D721Med (cell line): ENCODE measurements at places on chromosomes 2 and 18.

- DNase-seq = no peak
These were observed 1.6 kb downstream of the KANSL1L start for GRCh38 chr2:210169516-210170195.

DNA sequence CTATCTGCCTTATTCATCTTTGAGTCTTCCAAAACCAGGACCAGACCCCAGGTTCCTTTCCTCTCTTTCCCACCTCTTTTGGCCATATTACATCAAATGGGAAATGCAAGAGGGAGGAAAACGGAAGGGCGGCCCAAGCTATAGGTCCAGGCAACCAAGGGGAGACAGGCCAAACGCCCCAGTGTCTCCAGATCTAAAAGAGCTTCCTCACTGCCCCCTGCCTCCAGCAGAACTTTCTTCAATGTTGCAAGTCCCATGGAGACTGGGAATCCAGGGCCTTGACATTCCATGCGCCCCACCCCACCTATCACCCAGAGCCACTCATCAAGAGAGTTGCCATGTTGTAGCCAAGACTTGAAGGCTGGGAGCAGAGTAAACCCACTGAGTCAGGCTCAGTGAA is 15.4 kb downstream of the TNS1 start:
- DNase-seq = no peak

DNA sequence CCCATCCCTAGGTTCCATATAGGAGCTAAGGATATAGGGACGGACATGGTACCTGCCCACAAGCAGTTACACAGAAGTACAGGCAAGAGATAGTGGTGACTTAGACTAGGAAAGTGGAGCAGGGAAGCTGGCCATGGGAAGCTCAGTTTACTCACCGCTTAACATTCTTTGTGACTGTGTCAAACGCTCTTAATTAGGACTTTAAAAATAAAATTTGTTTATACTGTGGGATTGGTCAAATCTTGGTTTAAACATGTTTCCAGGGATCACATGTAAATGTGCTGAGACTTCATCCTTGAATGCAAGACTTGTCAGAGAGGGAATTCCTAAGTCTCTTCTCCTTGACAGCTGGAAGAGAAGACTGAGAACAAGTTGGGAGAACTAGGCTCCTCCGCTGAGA is 107.3 kb downstream of the MTCL1 start:
- DNase-seq = no peak

DNA sequence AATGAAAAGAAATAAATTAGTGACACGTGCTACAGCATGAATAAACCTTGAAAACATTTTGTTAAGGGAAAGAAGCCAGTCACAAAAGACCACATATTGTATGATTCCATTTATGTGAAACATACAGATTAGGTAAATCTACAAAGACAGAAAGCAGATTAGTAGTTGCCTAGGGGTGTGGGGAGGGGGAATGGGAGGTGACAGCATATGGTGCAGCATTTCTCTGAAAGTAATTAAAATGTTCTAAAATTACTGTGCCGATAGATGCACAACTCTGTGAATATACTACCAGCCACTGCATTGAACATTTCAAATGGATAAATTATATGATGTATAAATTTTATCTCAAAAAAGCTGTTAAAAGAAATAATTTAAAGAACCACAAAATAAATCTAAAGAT is 161.0 kb downstream of the TRIB2 start:
- DNase-seq = no peak

DNA sequence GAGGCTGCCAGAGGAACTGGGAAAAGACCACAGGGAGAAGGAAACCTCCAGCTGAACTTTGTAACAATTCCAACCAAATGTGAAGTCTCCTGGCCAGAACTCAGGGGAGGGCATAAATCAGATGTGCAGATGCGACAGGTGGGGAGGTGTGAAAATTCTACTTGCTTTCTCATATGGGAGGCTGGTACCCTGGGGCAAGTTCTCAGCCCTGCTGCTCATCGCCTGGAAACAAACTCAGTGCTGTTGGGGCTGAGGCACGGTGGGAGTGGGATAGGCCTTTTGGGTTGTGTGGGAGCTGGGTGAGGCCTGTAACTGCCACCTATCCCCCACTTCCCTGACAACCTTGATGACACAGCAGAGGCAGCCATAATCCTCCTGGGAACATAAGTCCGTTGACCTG is 179.6 kb downstream of the ASB1 start:
- no peak for DNase-seq

GRCh38 chr2:88069117-88069516 is 1.5 kb downstream of the SMYD1 start:
- no peak for DNase-seq

DNA sequence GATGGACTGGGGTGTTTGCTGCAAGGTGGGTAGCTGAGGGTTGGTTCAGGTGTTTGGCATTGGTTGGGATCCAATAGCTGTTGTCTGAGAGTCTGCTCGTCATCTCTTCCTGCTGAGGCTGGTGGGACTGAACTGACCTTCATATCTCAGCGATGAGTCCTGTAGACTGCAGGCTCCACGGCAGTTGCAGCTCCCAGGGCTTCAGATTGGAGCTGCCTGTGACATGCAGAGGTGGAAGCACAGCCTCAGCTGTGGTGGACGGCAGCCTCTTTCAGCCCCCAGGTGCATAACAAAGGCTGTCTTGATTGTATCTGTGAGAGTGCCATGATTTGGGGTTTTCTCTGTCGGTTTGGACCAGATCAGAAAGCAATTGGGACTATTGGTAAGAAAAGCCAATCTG is 3.9 kb upstream of the IL1R2 start:
- no peak for DNase-seq

- DNase-seq = no peak
These were observed 11.1 kb upstream of the SCG2 start for GRCh38 chr2:223613017-223613950.

GRCh38 chr18:59517446-59518165 is 158.5 kb upstream of the LMAN1 start:
- no peak for DNase-seq

DNA sequence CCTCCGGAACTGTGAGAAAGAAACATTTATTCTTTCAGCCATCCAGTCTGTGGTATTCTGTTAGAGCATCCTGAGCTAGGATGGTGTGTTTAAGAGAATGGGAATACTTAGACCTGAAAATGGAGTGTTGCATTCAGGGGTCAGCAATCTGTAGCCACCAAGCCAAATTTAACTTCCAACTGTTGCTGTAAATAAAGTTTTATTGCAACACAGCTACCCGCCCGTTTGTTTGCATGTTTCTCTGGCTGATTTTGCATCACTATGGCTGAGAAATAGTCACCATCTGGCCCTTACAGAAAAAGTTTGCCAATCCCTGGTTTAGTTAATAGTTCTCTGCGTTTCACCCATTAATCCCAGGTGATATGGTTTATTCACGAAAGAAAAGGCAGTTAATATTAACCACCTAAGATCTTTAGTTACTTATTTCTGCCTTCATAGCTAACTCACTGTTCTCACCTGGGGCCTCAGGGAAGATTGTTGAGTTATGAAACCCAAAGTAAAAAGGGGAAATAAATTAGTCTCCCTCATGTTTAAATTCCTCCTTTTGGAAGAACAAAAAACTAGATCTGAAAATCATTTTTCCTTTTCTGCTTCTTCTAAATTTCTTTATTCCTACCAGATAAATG is 9.5 kb upstream of the CYS1 start:
- DNase-seq = no peak

DNA sequence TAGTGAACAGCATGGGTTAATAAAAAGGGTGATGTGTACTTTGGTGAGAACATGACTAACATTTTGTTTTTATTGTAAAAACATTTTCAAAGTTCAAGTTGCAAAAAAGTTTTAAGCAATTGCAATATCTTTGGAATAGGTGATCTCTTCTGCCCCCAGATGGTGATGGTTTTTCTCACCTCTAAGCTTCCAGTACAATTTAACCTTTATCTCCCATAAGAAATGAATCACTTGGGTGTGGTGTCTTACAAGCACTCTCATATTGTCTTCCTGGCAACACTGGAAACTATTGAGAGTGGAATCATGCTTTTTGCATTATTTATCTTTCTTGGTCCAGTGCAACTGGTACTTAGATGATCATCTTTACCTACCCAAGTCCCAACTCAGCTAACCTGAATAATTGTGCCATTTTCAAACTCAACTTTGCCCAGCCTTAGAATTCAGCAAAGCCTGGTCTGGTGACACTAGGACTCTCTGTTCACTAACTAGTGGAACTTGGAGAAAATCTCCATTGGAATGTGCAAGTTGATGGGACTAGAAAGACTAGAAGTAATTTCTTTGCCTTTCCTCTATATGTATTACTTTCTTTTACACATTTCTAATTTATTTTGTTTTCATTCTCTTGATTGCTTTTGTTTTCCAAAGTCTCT is 964.7 kb upstream of the ZEB2 start:
- DNase-seq = no peak

GRCh38 chr2:22247466-22247865 is 1123.7 kb downstream of the TDRD15 start:
- no peak for DNase-seq

DNA sequence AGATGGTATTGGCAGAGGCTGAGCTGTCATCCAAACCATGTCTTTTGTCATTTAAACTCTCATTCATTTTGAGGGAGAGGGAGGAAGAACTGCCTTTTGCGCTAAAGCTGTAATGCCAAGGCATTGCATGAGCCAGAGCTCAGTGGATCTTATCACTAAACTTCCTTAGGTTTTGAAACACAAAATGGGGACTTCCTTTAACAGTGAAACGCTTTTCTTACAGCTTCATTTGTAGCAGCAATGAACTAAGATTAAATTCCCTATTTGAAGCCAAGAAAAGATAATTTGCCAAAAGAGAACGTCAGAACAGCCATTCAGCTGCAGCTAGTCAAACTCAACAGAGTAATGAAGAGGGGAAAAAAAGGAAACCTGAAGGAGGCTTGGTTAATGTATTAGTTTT is 143.5 kb upstream of the MMADHC start:
- DNase-seq = no peak

- no peak for DNase-seq
These were observed 445 bp downstream of the MLPH start for GRCh38 chr2:237487496-237487895.

GRCh38 chr2:42938671-42939370 is 146.4 kb upstream of the HAAO start:
- DNase-seq = no peak

DNA sequence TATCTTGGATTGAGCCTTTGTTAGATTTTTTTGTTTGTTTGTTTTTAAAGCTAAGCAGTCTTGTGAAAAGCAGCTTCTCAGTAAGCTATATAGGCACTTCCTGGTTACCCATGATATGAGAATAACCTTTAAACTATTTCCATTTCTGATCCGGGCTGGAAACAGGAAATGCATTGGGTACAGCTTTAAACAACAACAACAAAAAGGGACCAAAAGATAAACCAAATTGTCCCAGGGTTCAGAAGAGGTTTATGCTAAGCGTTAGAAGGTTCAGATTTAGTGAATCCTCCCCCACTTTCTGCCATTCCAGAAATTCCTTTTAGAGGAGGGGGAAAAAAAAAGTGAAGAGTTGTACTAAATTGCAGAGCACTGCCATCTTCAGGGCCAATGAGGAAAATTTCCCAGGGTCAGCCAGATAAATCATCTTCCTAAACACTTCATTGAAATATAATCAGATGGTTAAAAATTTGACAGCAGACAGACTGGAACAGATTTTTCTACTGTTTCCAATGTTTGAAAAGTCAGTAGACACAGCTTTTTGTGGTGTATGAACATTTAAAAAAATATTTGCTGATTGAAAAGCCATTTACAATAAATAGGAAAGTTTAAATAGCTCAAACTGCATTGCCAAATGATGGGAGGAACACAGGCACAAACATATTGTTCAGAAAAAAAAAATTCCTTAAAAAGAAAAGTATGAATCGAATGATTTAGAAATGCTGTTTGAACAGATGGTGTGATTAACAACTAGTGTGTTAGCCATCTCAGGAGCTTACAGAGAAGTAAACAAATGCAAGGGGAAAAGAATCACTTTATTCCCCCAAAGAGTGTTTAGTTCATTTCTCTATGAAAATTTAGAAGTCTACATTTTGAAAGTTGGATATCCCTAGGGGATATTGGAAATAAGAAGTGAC is 189.9 kb upstream of the TANK start:
- DNase-seq = no peak

GRCh38 chr2:37575780-37576179 is 95.7 kb downstream of the CDC42EP3 start:
- DNase-seq = no peak

DNA sequence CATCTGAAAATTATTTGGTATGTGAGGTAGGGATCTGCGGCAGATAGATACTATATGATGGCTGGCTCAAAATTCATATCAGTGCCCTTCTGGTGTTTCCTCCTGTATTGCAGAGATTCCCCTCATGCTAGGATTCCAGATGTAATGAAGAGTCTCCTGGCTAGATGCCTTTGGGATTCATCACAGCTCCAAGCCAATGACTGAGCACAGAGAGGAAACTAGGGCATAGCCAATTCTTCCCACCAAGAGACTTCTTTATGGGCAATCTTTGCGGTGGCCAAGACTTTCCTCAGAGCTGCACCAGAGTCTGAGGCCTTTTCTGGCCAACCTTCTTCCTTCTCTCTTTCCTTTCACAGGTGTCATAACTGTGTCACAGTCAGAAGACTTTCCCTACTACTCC is 25.5 kb upstream of the CIB4 start:
- no peak for DNase-seq

DNA sequence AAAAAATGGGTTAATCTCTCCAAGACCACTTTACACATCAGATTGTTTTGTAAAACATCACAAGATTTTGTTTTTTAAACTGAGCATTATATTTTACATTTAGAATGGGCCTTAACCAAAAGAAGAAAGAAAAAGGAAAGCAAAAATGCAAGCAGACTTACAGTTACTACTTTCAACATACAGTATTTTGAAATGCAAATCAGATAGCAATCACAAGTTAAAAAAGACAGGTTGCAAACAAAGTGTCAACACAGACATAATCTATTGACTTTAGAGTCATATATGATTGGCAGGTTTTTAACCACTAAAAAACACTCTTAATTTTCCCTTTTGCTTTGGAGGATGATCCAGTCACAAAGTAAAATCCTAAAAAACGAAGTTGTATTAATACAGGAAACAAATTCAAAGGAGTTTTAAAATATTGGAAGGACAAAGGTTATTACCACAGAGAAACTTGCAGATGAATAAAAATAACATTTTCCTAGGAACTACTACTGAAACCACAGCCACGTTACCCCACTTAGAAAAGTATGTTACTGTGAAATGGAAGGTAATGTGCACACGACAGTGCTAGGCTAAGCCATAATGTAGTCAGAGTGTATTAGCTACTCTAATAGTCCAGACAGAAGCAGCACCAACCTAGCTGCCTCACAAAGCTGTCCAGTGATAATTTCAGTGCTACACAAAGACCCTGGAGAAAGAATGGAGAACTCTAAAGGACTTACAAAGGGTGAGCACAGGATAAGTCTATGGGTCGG is 22.9 kb downstream of the DARS1 start:
- DNase-seq = no peak

GRCh38 chr2:16023506-16024360 is 83.4 kb downstream of the MYCN start:
- DNase-seq = no peak

DNA sequence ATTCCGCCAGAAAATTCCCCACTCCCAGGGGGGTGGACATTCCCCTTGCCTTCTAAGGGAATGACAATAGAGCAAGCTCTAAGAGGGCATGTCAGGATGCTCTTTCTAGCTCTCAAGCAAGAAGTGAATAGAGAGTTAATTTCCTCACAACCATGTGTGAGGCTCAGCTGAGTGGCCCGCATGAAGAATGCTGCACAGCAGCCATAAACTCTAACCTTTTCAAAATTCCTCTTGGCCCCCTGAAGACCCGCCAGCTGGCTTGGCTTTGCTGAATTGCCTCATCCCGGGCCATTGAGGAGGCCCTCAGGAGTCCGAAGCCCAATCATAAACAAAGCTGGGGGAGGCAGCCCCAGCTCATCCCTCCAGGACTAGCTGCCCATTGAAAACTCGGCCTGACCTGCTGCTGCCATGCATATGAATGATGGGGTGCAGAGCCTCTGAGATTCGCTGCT is 38.2 kb downstream of the NRP2 start:
- DNase-seq = no peak
